ENCODE measurements at places on chromosomes 16 and 17.

DNA sequence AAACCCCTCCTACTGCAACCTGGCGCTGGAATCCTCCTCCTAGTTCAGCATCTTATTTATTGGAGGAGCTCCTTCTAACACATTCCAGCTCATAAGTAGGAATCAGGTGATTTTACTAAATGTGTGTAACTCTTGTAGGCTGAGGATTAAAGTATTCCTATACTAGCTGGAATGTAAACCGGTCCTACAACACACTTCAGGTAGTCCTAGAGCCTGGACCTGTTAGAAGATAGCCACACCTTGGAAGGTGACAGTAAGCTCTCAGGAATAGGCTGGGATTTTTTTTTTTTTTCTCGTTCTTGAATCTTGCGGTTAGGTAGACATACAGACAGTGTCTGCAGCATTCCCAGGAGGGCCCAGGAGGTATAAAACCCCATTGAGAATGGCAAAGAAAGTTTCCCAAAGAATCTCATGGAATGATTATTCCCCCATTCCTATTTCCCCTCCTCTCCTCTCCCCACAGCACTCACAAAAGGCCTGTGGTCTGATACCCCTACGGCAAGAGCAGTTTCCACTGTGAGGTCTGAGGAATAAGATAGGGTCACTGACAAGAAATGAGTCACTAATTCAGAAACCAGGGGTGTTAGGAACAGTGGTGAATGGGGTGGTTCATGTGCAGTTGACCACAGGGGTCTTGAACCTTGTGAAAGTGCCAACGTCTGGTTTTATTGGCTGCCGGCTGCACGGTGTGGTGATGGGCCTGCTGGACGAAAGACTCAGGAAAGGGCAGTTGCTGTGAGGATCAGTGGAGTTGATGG is 267.1 kb downstream of the UTP18 start:
- no peak for DNase-seq

DNA sequence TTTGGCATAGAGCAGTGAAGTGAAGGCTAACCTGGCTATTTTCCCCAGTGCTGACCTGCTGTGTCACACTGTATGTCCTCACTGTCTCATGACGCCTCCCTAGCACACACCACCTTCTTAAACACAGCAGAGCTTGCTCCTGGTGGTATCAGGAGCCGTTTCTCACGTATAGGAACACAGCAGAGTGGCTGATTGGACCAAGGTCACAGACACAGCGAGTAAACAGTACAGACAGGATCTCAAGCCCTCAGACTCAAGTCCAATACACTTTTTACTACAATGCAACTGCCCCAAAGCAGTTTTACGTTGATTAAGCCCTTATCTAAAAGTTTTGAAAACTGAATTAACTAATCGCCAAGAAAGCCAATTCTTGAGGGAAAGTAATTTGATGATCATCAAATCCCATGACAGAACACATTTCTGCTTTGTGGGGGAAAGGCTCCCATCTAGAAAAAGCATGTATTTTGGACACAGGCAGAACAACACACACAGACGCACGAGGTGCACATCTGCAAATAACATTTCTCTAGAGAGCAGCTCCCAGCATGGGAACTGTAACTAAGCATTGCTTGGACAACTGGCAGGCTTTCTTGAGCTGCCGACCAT is 15.2 kb downstream of the ARHGAP17 start:
- no peak for DNase-seq

GRCh38 chr16:89096768-89097391 is 3.2 kb downstream of the ACSF3 start:
- DNase-seq = no peak

DNA sequence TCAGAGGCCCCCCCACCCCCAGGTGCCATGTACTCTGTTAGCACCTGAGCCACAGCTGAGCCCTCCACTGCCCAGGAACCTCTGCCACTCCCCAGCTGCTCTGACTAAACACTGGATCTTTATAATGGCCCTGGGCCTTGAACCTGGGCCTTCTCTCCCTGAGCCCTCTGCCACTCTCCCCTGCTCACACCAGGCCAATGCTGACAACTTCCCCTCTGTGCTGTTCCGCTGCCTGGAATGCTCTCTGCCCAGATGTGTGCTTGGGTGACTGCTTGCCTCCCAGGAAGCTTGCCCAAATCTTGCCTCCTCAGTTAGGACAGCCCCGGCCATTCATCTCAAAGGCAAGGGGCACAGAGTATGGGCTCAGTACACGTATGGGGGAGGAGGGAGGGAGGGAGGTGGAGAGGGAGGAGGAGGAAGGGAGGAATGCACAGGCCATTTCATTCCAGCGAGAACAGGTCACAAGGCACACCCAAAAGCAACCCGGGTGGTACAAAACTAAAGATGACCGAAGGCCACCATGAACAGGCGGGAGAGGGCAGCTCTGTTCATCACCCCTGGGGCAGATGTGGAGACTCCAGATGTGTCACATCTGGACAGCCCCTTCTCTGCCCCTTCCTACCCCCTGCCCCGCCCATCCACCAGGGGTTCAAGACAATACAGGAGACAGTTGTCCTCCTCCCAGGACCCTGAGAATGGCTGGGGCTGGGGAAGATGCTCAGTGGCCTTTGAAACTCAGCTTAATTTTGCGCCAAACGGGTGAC is 15.3 kb upstream of the TNFRSF13B start:
- DNase-seq = no peak

GRCh38 chr16:20300312-20301097 is 26.8 kb downstream of the GP2 start:
- peak; percentile 0 for DNase-seq

GRCh38 chr17:8542599-8543502 is 87.7 kb downstream of the MYH10 start:
- no peak for DNase-seq

DNA sequence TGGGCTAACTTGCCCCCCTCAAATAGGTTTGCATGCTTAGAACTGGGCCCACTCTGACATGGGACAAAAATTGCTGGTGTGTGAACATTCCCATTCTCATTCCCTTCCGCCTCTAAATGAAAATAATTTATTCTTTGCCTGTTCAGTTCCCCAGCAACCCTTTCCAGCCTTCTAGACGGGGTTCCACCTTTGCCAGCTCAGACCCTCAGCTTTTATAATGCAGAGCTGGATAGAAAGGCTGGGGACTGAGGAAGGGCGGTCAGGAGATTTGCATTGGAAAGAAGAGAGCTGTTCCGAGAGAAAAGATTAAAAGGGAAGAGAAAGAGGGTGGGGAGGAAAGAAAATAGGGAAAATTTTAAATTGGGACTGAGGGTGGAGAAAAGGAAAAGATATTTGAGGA is 151.1 kb upstream of the WSCD1 start:
- DNase-seq = no peak

- DNase-seq = no peak
These were observed 20.3 kb downstream of the HSD11B2 start for GRCh38 chr16:67451061-67451703.

GRCh38 chr16:21338537-21339268 is 60.6 kb upstream of the CRYM start:
- no peak for DNase-seq

DNA sequence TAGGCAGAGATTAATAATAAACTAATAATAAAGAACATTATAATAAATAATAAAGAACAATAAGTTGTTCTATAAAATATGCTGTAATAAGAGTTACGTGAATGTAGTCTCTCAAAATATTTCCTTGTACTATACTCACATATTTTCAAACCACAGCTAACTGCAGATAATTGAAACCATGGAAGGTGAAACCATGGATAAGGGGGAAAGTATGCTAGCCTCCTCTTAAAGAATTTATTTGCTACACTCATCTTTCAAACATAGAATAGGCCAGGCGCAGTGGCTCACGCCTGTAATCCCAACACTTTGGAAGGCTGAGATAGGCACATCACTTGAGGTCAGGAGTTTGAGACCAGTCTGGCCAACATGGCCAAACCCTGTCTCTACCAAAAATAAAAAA is 18.5 kb downstream of the CYTH1 start:
- DNase-seq = no peak

GRCh38 chr17:1008008-1008761 is 11.3 kb downstream of the TIMM22 start:
- DNase-seq = no peak

- no peak for DNase-seq
These were observed 57.3 kb upstream of the BCO1 start for GRCh38 chr16:81181013-81181720.
